ENCODE measurements at places on chromosomes 3 and 15. TPM values are rescaled to one million over a fixed set of nuclear protein-coding genes. Genes with fewer than 3 reads are reported as not detected.

DNA sequence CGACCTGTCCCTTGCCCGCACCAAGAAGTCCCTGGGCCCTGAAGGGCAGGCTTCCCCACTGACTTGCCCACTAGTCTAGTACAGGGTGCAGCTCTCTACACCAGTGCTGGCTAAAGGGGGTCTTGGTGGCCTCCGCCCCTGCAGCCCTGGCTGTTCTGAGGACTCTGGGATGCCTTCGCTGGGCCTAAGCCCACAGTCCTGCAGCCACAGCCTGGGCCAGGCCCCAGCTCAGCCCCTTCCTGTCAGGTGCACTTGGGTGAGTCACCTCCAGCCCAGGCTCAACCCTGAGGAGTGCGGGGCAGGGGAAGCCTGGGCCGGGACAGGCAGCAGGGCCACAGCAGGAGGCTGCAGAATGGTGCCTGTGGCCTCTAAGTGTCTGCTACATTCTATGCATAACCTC lies 971 bp downstream of the C3orf22 start:
- no peak overlapping the region for H3K27ac ChIP-seq
- no peak overlapping the region for H3K4me3 ChIP-seq
- H3K36me3 ChIP-seq, result no peaks in the 10 kb centered on the region
- H3K4me1 ChIP-seq, result no peaks in the 10 kb centered on the region
- no peak for DNase-seq

- peak overlapping the region; percentile 14 for H3K27ac ChIP-seq
- no peak overlapping the region for H3K4me3 ChIP-seq
- no peak for DNase-seq
- H3K36me3 ChIP-seq, result peaks cover 11% of the 10 kb centered on the region
Observed at GRCh38 chr3:172272698-172273097, 175.6 kb downstream of the GHSR start.

DNA sequence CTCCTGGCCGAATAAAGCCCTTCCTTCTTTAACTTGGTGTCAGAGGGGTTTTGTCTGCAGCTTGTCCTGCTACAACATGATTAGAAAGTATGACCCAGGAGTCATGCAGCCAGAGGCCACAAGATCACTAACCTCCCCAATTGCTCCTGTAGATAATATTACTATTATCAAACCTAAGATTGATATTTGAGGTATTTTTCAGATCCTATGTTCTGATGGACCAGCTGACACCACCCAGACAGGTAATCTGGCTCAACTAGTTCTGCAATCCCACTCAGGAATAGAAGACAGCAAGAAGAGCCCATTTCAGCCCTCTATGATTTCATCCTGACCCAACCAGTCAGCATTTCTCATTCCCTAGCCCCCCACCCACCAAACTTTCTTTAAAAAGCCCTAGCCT lies 23.3 kb upstream of the LIMD1 start:
- H3K4me3 ChIP-seq, result no peak overlapping the region
- no peaks in the 10 kb centered on the region for H3K36me3 ChIP-seq
- no peak overlapping the region for H3K27ac ChIP-seq
- DNase-seq, result no peak
- H3K4me1 ChIP-seq, result peaks cover 22% of the 10 kb centered on the region
- no peaks in the 10 kb centered on the region for H3K27me3 ChIP-seq

GRCh38 chr15:81419332-81419943 lies 45.4 kb upstream of the TMC3 start:
- H3K4me1 ChIP-seq, result peaks cover 7% of the 10 kb centered on the region
- peaks cover under 1% of the 10 kb centered on the region for H3K27me3 ChIP-seq
- no peak overlapping the region for H3K4me3 ChIP-seq
- DNase-seq, result no peak
- no peaks in the 10 kb centered on the region for H3K36me3 ChIP-seq

DNA sequence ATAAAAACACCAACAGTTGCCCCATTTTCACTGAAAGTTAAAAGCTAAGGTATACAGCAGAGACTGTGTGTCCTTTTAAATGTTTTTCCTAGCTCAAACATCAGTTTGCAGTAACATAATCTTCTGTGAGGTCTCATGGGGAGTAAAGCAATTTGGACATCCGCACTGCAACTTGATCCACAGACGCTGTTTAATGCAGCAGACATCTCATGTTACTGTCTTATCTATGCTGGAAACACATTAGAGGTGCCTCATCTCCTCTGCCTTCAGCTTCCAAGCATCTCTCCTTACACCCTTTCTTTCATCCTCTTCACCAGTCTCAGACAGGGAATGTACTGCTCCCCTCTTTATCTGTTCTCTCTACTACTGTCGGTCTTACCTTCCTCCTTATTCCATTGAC lies 53.7 kb upstream of the ATP11B start:
- H3K4me1 ChIP-seq, result no peaks in the 10 kb centered on the region
- DNase-seq, result no peak
- H3K36me3 ChIP-seq, result no peaks in the 10 kb centered on the region
- H3K27me3 ChIP-seq, result peaks cover 4% of the 10 kb centered on the region
- no peak overlapping the region for H3K27ac ChIP-seq

- H3K27ac ChIP-seq, result no peak overlapping the region
- H3K36me3 ChIP-seq, result no peaks in the 10 kb centered on the region
- peaks cover 3% of the 10 kb centered on the region for H3K27me3 ChIP-seq
- no peak for DNase-seq
Observed at GRCh38 chr3:175535351-175535750, 676.2 kb downstream of the NAALADL2 start.

DNA sequence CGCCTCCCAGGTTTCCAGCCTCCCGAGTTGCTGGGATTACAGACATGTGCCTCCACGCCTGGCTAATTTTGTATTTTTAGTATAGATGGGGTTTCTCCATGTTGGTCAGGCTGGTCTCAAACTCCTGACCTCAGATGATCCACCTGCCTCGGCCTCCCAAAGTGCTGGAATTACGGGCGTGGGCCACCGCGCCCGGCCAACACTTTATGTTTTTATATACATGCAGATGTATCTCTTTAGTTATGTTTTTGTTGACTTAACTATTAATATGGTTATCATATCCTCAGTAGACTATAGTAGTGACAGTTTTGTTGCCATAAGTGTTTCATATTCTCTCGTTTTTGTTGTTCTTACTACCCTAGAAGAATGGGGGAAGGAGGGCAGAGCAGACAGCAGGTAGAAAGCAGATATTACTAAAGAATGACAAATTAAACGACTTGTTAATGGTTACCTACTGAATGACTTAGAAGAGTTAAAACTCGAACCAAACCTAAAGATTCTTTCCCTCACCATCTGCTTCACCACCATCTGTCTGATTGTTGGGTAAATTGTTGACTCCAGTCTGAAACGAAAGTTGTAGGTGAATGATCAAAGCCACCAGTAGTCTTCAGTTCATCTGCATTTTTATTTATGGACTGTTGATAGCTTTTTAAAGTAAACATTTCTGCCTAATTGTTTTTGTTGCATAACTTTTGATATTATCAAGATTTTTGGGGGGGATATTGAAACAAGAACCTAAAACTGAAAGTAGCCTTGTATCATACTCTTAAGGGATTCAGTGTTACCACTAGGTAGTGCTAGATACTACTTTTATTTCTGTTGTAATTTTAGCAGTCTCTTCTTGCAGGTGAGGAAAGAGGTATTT lies 89.3 kb downstream of the RASA2 start:
- H3K4me1 ChIP-seq, result peaks cover 6% of the 10 kb centered on the region
- peak overlapping the region; percentile 80 for H3K27ac ChIP-seq
- H3K4me3 ChIP-seq, result no peak overlapping the region
- H3K27me3 ChIP-seq, result no peaks in the 10 kb centered on the region
- H3K36me3 ChIP-seq, result peaks cover 16% of the 10 kb centered on the region

GRCh38 chr3:180825964-180826363 lies 86.5 kb upstream of the FXR1 start:
- H3K4me3 ChIP-seq, result no peak overlapping the region
- DNase-seq, result no peak
- H3K4me1 ChIP-seq, result no peaks in the 10 kb centered on the region
- H3K36me3 ChIP-seq, result no peaks in the 10 kb centered on the region

Gene HRG
- polyA plus RNA-seq, result not detected

Gene NLGN1
- polyA plus RNA-seq, result not detected

Gene CXCR6
- 2.7 TPM for polyA plus RNA-seq

Data from immature natural killer cell (primary cell).